8988T (cell line): ENCODE measurements at places on chromosomes 12 and 14.

GRCh38 chr12:78880078-78880477 lies 15.5 kb downstream of the SYT1 start:
- no peak for DNase-seq

- no peak for DNase-seq
These were observed 24.9 kb upstream of the FZD10 start for GRCh38 chr12:130137040-130138018.

- no peak for DNase-seq
These were observed 4.3 kb upstream of the ETFBKMT start for GRCh38 chr12:31655208-31655607.

GRCh38 chr12:106106061-106106566 lies 32.6 kb downstream of the NUAK1 start:
- no peak for DNase-seq

- no peak for DNase-seq
These were observed 142.0 kb upstream of the GZMB start for GRCh38 chr14:24775950-24776349.

DNA sequence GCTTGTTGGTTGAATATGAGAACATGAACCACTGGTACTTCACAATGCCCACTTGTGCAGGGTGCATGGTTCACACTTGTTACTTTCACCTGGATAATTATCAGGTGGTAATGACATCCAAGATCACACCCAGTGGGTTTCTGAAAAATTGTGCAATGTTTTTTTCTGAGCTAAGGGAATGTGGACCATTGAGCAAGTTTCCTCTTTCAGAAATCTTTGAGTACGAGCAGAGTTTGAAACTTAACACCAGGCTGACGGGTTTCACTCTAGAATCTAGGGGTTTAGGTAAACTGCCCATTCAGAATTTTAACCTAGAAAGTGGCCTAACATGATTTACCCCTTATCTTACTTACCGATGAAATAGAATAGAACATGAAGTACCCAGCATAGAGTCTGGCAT lies 389.6 kb downstream of the PAWR start:
- no peak for DNase-seq

GRCh38 chr12:22304341-22304740 lies 30.2 kb downstream of the ST8SIA1 start:
- DNase-seq, result no peak

GRCh38 chr12:124318278-124319020 lies 23.6 kb downstream of the RFLNA start:
- DNase-seq, result no peak

- DNase-seq, result no peak
These were observed 39.3 kb downstream of the LRCOL1 start for GRCh38 chr12:132571051-132571450.

- DNase-seq, result no peak
These were observed at the start of gene TMTC1 for GRCh38 chr12:29783773-29784666. TSS of gene TMTC1 (minus strand) at chr12:29783942. CDS start at chr12:29783751, 191 bp downstream.

DNA sequence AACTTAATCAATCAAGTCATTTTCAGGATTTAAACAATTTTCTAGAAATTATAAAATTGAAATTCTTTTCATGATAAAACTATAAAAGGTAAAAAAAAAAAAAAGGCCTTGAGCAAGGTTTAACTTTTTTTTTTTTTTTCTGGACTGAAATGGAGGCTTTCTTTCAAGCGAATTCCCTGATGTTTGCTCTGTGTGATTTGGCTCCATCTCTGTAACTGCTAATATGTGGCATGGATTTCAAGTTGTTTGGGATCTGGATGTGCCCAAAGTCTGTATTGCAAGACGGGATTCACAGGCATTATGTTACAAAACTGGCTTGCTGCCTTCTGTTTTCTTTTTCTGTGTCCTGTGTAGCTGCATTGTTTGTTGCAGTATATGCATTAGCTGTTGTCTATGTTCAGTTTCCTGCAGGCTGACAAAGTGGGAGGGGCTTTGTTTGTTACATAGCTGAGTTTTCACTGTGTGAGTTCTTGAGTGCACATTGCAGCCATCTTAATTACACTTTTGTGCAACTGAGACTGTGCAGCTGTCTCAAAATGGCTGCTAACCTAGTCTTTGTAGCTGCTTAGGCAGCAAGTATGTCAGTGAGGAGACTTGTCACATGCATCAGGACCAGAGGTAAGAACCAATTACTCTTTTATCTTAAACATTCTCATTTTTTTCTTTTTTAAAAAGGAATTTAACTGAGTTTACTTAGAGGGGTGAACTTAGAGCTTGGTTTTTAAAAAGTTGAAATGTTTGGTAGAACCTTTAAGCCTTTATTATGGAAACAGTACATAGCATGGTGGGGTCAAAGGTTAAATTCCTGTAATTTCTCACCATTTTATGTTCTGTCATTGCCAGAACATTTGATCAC lies 19.5 kb downstream of the ATF7IP start:
- DNase-seq, result no peak

- DNase-seq, result no peak
These were observed 18.8 kb upstream of the KRT78 start for GRCh38 chr12:52867642-52868041.
